CD4-positive, alpha-beta T cell treated with Interleukin-1 beta for 1 hour (primary cell): ENCODE measurements at places on chromosomes 5 and 9.

DNA sequence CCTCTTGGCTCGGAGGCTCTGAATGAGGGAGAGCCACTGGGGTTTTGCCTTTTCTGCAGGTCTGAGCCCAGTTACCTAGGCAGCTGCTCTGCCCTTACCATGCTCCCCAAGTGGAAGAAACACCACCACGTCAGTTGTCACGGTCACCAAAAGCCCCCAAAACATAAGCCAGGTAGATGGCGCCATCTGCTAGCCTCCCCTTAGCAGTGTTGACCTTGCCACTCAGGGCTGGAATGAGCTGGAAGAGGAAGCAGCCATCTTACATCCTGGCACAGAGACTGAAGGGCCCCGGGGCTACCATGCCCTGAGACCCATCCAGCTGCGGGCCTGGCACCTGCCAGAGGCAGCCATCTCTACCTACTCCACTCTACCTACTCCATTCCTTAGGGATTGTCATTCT lies 7.4 kb downstream of the ZER1 start:
- no peak for DNase-seq

GRCh38 chr5:146580237-146580636 lies 64.2 kb upstream of the GPR151 start:
- no peak for DNase-seq

DNA sequence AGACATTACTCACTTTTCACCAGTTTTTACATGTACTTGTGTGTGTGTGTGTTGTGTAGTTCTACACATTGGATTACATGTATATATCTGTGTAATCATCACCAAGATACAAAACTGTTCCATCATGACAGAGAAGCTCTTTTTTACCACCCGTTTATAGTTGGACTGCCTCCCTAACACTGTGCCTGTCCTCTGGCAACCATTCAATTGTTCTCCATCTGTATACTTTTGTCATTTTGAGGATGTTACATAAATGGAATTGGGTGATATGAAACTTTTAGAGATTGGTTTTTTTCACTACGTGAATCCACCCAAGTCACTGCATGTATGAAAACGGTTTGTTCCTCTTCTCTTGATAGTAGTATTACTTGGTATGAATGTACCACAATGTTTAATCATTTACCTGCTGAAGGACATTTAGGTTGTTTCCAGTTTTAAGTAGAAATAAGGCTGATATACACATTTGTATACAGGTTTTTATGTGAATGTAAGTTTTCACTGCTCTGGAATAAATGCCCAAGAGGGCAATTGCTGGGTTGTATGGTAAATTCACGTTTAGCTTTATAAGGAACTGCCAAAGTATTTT lies 126.2 kb downstream of the MAPKAP1 start:
- DNase-seq = no peak

- no peak for DNase-seq
Observed at GRCh38 chr9:92962303-92962649, 15.0 kb downstream of the FGD3 start.

GRCh38 chr5:171629628-171630349 lies 155.8 kb upstream of the SMIM23 start:
- DNase-seq = no peak

DNA sequence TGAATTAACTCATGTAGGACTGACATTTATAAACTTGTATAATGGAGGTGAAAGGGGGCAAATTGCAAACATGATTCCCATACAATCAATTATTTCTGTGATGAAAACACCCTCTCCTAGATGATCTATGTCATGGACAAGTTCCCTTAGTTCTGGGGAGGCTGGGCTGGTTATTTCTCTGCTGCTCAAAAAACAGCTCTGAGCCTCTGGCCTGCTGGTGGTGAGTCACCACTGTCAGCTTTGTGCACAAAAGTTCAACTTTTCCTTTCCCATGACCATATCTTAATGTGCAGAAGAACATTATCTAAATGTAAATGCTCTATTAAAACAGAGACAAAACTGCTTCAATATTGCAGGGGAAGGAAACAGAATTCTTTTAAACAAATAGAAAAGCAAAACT lies 85.0 kb downstream of the HMHB1 start:
- no peak for DNase-seq

DNA sequence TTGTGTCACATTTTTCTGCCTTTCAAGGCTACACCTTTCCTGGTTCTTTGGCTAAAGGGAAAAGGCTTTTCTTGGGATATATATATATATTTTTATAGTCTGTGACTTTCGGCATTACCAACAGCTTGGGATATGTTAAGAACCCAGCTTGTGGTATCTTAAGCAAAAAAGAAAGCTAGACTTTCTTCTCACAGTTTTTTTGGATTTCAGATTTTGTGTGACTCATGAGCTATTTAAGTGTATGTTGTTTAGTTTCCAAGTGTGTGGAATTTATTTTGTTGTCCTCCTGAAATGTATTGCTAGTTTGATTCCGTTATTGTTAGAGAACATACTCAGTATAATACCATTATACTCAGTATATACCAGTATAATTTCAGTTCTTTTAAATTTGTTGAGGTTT lies 64.8 kb downstream of the ERCC6L2 start:
- DNase-seq = no peak

- DNase-seq = no peak
Observed at GRCh38 chr9:125660557-125660956, 46.5 kb downstream of the MAPKAP1 start.

DNA sequence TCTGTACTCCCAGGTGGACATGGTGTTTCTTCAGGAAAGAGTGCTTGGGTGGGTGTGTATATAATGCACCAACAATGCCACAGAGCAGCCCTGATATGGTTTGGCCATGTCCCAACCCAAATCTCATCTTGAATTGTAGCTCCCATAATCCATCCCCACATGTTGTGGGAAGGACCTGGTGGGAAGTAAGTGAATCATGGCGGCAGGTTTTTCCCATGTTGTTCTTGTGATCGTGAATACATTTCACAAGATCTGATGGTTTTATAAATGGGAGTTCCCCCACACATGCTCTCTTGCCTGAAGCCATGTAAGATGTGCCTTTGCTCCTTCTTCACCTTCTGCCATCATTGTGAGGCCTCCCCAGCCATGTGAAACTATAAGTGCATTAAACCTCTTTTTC lies 158.5 kb downstream of the NR3C1 start:
- DNase-seq = no peak
